ENCODE measurements at places on chromosomes 16 and 17.

DNA sequence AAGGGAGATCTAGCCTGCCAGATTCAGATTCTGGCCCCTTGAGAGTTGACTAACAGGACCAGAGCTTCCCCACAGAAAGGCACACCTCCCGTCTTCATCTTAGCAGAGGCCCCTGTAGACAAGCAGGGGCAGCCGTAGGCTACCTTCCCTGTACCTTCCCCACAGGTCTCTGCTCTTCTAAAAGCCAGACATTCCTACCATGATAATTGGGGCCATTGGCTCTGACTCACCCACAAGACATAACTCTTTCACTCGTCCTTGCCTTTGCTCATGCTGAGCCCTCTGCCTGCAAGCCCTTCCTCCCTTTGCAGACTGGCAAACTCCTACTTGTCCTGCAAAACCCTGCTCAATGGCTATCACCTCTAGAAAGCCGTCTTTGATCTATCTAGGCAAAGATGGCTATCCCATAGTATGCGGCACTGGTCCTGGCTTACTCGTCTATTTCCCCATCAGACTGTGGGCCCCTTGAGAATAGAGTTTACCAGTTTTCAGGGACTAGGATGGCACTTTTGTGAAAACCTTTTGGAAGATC lies 43.8 kb downstream of the PIMREG start:
- no peak for DNase-seq

- no peak for DNase-seq
These were observed 4.4 kb downstream of the FOXF1 start for GRCh38 chr16:86514481-86515376.

DNA sequence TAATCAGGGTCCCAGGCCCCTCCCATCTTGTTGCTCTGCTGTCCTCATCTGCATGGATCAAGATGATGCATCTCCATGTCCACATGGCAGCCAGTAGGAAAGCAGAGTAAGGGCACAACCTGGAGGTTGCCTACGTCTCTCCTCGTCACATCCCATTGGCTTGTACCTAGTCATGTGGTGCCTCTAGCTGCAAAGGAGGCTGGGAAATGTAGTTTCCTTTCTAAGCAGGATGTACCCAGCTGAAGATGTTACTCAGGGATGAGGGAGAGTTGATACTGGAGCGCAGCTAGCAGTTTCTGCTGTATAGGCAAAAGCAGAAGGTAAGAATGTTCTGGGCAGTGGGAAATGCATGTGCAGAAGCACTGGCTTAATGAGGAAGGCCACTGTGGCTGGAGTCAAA lies 20.8 kb downstream of the ABCC1 start:
- no peak for DNase-seq

DNA sequence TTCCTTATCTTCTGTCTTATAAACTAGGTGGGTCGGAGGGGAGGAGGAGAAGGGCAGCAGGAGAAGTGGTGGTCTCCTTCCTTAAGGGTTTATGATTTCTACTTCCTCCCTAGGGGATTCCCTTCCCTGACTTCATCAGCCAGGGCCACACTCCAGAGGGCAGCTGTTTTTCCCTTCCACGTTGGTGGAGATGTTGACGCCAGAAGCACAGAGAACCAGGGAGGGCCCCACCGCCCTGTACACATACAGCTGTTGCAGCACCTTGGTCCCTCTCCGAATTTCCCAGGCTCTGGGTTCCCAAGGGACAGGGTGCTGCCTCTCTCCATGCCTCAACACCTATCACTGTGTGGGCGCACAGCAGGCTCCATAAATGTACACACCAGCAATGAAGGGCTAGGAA lies 5.6 kb upstream of the SLC6A4 start:
- DNase-seq: no peak

DNA sequence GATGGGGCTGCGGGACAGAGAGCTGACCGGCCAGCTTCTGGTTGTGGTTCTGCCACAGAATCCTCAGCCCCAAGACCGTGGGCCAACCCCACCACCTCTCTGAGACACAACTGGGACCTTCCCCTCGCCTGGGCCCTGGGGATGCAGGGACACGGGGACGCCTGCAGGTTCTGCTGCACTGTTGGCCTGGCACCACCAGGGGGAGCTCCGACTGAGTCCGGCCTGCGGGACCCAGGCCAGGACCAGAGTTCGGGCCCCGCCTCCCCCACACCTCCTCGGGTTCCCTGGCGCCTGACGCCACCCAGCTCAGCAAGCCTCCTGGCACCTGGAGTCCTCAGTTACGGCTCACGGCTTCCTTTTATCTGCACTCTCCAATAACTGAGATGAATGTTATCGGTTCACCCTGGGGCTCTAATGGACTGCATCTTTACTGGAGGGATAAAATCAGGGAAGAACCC lies 27.3 kb downstream of the TBC1D16 start:
- DNase-seq: peak; percentile 46

DNA sequence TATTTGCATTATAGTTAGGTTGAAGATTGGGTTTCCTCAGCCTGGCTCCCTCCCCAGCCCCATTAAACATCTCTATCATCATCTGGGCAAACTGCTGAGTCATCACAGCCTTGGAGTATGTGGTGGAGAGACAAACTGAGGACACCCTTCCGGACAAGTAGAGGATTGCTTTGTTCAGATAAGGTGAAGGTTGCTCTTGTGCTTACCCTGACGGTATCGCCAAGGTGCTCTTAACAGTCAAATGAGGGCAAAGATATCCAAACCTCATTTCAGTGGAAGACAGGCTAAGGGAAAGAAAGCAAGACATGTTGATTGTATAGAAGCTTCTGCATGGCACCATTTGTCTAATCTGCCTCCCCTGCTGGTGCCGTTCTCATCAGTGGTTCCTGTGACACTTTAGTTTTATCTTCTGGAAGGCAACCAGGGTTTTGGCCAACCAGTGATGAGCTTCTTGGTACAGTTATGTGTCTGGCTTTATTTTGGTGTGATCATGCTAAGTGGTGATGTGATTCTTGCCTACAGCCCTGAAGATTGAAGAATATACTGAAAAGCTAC lies 56.9 kb upstream of the LGALS9 start:
- DNase-seq: no peak

- no peak for DNase-seq
These were observed 2.9 kb upstream of the CYBA start for GRCh38 chr16:88653596-88654362.

DNA sequence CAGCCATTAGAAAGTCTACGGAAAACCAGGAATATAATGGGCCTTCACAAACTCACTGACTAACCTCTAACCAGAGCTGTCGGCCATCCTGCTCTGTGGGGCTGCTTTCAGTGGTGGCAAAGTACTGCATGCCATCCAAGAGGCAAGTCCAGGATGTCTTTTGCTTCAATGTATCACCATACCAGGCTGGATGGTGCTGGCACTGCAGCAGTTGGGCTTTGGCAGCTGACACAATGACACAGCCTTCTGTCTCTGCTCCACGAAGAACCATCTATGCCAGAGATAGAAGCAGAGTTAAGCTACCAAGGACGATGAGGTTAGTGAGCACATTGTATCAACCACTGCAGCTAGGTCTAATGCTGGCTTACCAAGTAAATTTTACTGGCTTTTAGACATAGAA lies 9.7 kb upstream of the RSKR start:
- DNase-seq: no peak

DNA sequence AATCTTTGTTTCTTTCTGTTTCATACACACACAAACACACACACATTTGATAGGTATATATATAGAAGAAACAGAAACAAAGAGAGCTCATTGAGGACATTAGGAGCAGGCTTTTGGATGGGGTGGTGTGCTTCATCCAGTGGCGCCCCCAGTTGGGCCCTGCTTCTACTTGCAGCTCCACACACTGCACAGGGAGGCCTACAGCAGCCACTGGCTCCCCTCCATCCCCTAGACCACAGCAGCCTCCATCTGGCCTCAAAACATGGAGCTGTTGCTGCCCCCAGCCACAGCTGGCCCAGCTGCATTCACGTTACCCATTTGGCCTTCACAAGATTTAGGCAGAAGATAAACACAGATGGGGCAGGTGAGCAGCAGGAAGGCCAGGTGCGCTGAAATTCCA lies 33.1 kb upstream of the NF1 start:
- no peak for DNase-seq

DNA sequence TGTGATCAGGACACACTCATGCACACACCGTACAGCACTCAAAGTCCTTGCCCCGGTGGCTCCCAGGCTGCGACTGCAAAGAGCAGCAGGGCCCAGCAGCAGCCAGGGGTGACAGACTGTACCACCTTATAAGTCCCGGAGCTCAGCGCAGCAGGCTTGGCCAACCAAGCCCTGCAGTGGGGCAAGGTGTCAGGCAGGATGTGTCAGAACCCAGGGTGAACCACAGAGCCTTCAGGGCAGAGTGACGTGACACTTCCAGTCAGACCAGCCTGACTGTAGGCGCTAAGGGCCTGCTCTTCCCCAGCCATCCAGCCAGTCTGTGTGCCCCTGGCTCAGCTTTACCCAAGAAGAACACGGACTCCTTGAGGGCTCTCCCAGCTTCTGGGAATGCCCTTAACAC lies 204.1 kb downstream of the COPRS start:
- no peak for DNase-seq

DNA sequence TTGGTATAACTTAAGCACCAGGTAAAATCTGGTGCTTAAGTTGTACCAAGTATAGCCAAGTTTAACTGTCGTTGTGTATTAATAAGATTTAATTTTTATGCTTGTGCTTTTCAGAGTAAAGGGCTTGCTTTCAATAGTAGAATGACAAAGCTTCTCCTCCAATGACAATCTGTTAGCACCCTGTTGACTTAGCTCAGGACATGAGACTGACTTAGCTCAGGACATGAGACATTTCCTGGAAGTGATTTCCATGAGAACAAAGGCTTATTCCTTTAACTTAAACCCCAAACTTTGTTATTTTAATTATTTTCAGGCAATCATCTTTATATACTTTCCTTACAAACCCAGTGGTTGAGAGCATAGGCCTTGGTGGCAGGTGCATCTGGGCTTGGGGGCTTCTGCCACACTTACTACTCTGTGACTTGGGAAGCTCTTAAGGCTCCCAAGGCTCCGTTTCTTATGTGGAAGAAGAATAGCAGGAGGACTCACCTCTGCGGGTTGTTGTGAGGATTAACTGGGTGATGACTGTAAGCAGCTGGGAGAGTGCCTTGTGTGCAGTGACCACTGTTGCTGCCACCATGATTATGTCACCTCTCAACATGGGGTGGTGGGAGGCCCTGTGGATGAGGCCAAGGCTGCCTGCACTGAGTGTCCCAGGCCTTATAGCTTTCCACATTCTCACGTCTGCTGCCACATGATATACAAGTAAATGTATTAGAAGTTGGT lies 59.4 kb upstream of the CMIP start:
- no peak for DNase-seq

GRCh38 chr16:82882982-82883835 lies 256.4 kb downstream of the CDH13 start:
- DNase-seq: no peak
